CD4-positive, CD25-positive, alpha-beta regulatory T cell (primary cell): ENCODE measurements at places on chromosomes 2 and 18. TPM values are rescaled to one million over a fixed set of nuclear protein-coding genes. Genes with fewer than 3 reads are reported as not detected.

GRCh38 chr2:180555391-180555965, 424.9 kb upstream of the UBE2E3 start:
- DNase-seq, result no peak

DNA sequence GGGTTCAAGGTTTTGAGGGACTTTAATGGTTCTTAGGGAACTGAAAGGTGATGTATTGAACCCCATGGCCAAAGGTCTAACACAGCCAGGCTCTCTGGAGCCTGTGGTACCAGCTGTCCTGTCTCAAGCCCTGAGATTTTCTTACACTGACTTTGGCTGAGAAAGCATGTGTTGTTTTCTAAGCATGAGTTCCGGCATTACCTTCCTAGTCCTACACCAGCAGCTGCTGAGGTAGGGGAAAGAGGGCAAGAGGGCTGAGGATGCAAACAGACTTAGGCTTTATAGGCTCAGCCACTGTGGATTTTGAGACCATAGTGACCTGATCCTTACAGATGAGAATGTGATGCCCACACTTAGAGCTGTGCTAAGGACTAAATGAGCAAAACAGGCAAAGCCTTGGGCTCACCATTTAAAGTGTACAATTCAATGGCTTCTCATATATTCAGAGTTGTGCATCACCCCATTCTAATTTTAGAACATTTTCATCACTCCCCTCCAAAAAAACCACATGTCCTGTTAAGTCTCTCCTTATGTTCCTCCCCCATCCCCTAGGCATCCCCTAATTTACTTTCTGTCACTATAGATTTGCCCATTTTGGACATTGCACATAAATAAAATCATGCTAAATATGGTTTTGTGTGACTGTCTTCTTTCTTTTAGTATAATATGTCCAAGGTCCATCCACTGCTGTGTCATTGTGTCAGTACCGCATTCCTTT, 99.7 kb upstream of the OTOS start:
- no peak for DNase-seq

DNA sequence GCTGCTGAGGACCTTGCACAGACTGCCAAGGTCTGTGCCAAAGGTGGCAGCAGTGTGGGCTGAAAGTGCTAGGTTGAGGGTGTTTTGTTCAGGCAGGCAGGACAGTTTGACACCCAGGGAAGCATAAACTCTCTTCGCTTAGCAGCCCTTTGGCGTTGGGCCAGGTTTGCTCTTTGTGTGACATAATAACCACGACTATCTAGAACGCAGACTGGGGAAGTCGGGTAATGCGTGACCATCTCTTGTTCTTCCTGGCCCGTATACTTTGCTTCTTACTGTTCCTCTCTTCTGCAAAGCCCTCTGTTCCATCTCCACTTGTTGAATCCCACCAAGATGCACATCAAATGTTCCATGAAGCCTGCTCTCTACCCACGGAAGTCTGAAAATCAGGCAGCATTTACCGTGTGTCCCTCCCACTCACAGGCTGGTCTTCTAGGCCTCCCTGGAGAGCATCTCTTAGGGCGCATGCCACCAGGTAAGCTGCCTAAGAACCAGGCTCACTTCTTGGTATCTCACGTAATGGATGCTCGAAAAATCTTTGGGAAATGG, 96.7 kb upstream of the LMAN1 start:
- no peak for DNase-seq

LINC00305 gene
- not detected for total RNA-seq
